ENCODE measurements at places on chromosomes 12 and 14.

- no peak for DNase-seq
These were observed 32.3 kb upstream of the TBC1D30 start for GRCh38 chr12:64792128-64792527.

- no peak for DNase-seq
These were observed 372.8 kb downstream of the TMEM132D start for GRCh38 chr12:129530984-129531383.

GRCh38 chr14:56211844-56212243, 93.6 kb downstream of the PELI2 start:
- DNase-seq = no peak

GRCh38 chr14:51444353-51445000, 204.4 kb downstream of the TMX1 start:
- no peak for DNase-seq

- no peak for DNase-seq
These were observed 28.7 kb downstream of the COX8C start for GRCh38 chr14:93375673-93376156.

- no peak for DNase-seq
These were observed 116.4 kb downstream of the PTGER2 start for GRCh38 chr14:52430474-52430873.

All from CD8-positive, alpha-beta T cell (primary cell).